ENCODE measurements at places on chromosomes 1 and 21. TPM values are rescaled to one million over a fixed set of nuclear protein-coding genes. Genes with fewer than 3 reads are reported as not detected.

TSPEAR gene
- total RNA-seq: not detected

OR2L3 gene
- total RNA-seq: not detected

IFI16 gene
- 217 TPM for total RNA-seq

CSMD2 gene
- not detected for total RNA-seq

FCGR2B gene
- total RNA-seq: not detected

SMG5 gene
- 93.8 TPM for total RNA-seq

TMEM61 gene
- total RNA-seq: not detected

DMBX1 gene
- not detected for total RNA-seq

USP25 gene
- 29.0 TPM for total RNA-seq

PROX1 gene
- total RNA-seq: not detected

LEFTY2 gene
- not detected for total RNA-seq

AMPD1 gene
- total RNA-seq: not detected

LCE2A gene
- not detected for total RNA-seq

NFASC gene
- total RNA-seq: 0.21 TPM

ETV3L gene
- total RNA-seq: not detected

DISP3 gene
- 0.31 TPM for total RNA-seq

NES gene
- total RNA-seq: 0.05 TPM

WNT3A gene
- not detected for total RNA-seq

OR6K3 gene
- total RNA-seq: not detected

ROR1 gene
- not detected for total RNA-seq

NR5A2 gene
- total RNA-seq: not detected

RSPO1 gene
- not detected for total RNA-seq

IL23R gene
- 3.1 TPM for total RNA-seq

DCDC2B gene
- total RNA-seq: not detected

CACNA1S gene
- total RNA-seq: not detected

PHTF1 gene
- total RNA-seq: 19.2 TPM

TCHH gene
- total RNA-seq: not detected

ANXA9 gene
- total RNA-seq: 0.12 TPM

NBPF6 gene
- 0.40 TPM for total RNA-seq

LYSMD1 gene
- 5.2 TPM for total RNA-seq

GNG4 gene
- 77.2 TPM for total RNA-seq

SPRR1B gene
- not detected for total RNA-seq

CD55 gene
- 133 TPM for total RNA-seq

IL12RB2 gene
- total RNA-seq: 138 TPM

HTR6 gene
- total RNA-seq: not detected

LCA5L gene
- total RNA-seq: not detected

ITGB2 gene
- 265 TPM for total RNA-seq

KRTAP19-8 gene
- total RNA-seq: not detected

TTC22 gene
- total RNA-seq: 1.6 TPM

ANKRD45 gene
- total RNA-seq: not detected

SNRPE gene
- 302 TPM for total RNA-seq

AKR7A2 gene
- total RNA-seq: 35.4 TPM

NBPF12 gene
- 13.0 TPM for total RNA-seq

ARHGAP30 gene
- 139 TPM for total RNA-seq

SPRR2B gene
- total RNA-seq: not detected

LRRC8B gene
- 74.5 TPM for total RNA-seq

ERG gene
- total RNA-seq: 0.14 TPM

TNFAIP8L2 gene
- 29.4 TPM for total RNA-seq

PTPRF gene
- 2.1 TPM for total RNA-seq

PPM1J gene
- total RNA-seq: 1.4 TPM

FLG2 gene
- not detected for total RNA-seq

PTP4A2 gene
- total RNA-seq: 390 TPM

ATP6V1G3 gene
- total RNA-seq: not detected

DDOST gene
- 177 TPM for total RNA-seq

TNFRSF8 gene
- 35.1 TPM for total RNA-seq

TRABD2B gene
- not detected for total RNA-seq

GUCA2A gene
- not detected for total RNA-seq

FABP3 gene
- total RNA-seq: not detected

FCRLA gene
- total RNA-seq: not detected

Data from activated CD4-positive, alpha-beta T cell treated with anti-CD3 and anti-CD28 coated beads, Interleukin-2, amount 10 ng/mL, durations not matched to agents 24 days and 14 days (primary cell).